Renal pelvis (tissue), 12 donors: ENCODE measurements at places on chromosomes 7 and 10. TPM values are rescaled to one million over a fixed set of nuclear protein-coding genes. Genes with fewer than 3 reads are reported as not detected.

The CREM gene
- 43.7 TPM for polyA plus RNA-seq

The CPN1 gene
- polyA plus RNA-seq, result 3.8 TPM

DNA sequence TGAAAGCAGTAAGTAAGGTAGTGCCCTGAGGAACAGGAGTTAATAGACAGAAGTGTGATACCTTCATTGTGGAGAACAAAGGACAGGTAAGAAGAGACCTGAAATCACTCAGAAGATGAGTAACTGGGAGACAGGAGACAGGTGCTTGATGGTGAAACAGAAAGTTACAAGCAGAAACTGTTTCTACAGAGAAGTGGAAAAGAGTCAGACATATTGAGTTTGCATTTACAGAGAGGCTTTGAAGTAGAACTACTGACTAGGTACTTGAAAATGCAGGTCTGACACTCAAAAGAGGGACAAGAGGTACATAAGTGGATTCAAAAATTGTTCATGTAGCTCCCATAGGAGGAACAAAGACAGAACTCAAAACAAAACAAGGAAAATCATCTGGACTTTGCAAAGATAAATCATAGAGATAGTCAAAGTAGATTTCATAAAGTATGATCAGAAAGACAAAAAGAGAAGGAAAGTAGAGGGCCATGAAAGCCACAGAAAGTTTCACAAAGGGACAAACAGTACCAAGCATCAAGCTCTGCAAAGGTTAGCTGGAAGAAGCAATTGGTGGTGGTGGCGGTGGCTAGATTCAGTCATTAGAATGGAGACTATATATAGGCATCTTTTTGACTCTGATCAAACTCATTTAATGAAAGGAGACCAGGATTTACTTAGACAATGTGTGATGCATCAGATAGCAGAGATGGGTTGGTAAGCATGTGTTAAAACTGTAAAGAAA, 198.4 kb downstream of the PCLO start:
- DNase-seq, result no peak

GRCh38 chr7:134391223-134391622, 67.7 kb downstream of the AKR1B1 start:
- no peak for DNase-seq

GRCh38 chr10:65319493-65319892, 1606.3 kb upstream of the LRRTM3 start:
- no peak for DNase-seq

- no peak for DNase-seq
Measured at GRCh38 chr7:31372231-31372959, 31.9 kb upstream of the NEUROD6 start.
